ENCODE measurements at places on chromosomes 5 and 9.

DNA sequence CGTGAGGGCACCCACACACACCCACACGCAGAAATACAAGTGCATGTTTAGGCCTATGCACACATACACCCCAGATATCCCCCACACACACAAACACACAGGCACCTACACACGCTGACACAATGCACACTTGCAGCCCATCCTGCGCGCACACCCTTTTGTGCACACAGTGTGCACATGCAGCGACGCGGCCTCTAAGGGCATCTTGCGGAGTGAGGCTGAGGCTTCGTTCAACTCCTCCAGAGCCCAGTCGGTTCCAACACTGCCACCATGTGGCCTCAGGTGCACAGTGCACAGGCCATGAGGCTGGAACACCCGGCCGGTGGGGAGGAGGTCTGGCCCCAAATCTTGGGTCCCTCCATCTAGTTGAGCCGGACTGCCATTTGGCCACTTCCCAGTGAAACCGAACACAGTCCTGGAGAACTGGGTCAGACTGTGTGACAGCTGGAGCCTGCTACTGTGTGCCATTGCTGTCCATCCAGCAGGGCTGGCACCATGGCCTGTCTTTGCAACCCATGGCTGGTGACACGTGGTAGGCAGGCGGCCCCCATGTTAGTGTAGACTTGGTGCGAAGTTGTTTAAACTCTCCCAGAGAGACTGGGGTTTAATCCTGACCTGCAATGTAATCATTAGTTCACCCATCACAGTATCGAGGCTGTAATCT is 97.7 kb upstream of the MVB12B start:
- DNase-seq: peak; percentile 68

DNA sequence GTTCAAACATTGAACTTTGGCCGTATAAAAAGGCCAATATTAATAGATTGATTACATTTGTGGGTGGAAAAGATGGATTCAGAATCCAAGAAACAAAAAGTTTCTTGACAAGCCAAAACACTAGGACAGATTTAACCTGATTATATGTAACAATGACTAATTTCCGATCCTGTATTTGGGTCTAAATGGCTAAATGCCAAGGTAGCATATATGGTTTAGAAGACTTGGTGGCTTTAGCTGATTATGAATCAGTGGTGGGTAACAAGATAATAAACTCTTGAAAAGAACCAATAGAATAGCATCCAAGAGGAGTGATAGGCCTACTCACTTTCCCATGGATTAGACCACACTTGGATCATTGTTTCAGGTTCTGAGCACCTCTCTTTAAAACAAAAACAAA is 21.8 kb upstream of the ANP32B start:
- DNase-seq: no peak

DNA sequence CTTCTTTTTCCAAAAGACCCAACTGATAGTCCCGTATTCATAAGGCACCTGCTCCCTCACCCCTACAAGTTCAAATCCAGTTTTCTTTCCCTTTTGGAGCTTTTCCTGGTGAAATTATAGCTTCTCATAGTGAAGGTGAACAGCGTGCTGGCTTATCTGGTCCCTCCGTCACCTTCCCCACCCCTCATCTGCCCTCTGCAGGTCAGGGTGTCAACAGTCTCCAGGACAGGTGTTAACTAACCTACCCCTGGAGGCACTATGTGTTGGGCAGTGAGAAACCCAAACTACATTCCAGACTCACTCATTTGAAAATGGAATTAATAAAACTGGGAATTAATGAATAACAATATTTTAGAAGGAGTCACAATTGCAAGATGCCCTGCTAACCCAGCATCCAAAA is 109.0 kb upstream of the TAS2R1 start:
- DNase-seq: no peak

GRCh38 chr9:13586587-13587374 is 307.3 kb upstream of the MPDZ start:
- DNase-seq: no peak

DNA sequence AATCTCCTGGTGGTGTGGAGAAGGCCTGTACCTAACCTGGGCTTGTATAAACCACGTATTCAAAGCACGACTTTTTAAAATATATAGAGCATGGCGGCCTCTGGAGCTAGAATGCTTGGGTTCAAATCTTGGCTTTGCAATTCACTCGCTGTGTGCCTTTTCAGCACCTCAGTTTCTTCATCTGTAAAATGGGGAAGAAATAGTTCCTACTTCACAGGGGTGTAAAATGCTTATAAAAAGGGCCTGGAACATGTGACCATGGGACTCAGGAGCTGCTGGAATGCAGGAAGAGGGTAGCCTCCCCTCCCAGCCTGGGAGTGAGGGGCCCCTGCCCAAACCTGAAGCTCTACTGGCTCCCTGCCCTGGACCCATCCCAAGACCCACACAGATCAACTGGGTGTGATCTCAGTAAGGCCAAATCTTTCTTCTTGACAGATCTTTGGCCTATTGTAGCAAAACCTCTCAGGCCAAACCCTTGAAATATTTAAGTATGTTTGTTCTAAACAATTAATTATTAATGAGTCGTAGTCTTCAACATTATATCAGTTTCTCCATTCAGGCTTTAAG is 269.0 kb downstream of the ZSWIM6 start:
- no peak for DNase-seq

DNA sequence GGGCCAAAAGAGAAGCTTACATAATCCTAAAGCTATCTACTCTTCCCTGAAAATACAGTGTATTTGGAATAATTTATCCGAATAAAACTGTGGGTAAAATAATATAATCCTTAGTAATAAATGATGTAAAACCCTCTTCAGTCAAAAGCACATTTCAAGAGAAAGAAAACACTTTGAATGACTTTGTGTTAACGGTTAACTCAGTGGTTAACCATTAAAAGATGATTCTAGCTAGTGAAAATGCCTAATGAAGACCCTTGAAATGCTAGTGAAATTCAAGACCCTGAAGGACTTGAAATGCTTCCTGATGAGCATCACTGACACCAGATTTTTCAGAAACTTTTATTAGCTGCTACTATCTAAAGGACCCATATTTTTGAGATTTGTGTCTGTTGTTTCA is 70.7 kb downstream of the COX7C start:
- no peak for DNase-seq

GRCh38 chr5:41517909-41518308 is 7.5 kb upstream of the PLCXD3 start:
- DNase-seq: no peak

DNA sequence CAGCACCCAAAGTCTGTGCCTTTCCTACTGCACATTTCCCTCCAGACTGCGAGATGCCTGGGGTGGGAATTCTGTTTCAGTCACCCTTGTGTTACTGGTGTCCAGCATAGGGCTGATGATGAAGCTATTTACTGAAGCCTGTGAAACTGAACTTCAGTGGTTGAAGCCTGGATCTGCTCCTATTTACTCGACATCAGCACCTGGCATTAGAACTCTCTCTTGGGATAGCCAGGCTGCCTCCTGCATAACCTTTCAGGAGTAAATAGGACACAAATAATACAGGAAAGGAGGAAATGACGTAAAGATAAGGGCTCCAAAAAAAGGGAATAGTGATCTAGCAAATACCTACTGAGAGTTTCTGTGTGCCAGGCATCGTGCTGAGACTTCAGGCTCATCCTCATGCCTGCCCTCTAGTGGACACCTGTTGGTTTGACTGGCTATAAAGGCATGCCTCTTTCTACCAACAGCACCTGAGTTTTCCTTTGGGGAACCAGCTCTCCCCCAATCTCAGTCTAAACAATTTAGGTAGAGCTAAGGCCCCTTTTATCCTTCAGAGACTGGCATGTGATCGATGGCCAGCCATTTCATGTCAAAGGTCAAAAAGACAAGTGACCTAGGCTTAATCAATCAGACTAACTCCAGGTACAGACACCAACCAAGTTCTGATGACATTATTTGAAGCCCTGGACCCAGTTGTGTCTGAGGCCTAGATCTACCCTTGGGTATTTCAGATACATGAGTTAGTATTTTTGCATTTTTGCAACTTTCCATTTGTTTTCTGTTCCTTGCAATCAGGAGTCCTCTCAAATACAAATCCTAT is 192.1 kb upstream of the TRIM32 start:
- DNase-seq: peak; percentile 24

- DNase-seq: no peak
Observed at GRCh38 chr5:39426051-39426745, 1.4 kb upstream of the DAB2 start.

DNA sequence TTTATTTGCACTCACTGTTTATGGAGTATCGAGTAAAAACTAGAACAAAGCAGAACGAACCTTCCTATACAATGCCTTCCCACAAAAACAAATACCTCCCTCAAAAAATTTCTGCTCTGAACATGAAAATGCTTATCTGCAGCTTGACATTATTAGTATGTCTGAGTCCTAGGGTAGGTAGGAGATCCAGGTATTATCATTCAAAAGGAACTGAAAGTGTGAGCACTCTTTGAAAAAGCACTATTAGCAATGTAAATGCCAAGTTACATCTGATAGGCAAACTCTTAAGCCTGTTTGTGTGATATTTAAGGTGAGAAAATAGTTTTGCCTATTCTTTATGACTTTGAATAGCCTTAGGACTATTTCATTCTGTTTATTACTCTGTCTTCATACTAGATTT is 47.6 kb downstream of the ZSWIM6 start:
- DNase-seq: no peak

GRCh38 chr9:12819436-12820185 is 44.8 kb downstream of the LURAP1L start:
- DNase-seq: peak; percentile 29

GRCh38 chr5:95883185-95884016 is 60.9 kb upstream of the GLRX start:
- DNase-seq: no peak

GRCh38 chr9:698276-698675 is 143.2 kb upstream of the DMRT1 start:
- no peak for DNase-seq

DNA sequence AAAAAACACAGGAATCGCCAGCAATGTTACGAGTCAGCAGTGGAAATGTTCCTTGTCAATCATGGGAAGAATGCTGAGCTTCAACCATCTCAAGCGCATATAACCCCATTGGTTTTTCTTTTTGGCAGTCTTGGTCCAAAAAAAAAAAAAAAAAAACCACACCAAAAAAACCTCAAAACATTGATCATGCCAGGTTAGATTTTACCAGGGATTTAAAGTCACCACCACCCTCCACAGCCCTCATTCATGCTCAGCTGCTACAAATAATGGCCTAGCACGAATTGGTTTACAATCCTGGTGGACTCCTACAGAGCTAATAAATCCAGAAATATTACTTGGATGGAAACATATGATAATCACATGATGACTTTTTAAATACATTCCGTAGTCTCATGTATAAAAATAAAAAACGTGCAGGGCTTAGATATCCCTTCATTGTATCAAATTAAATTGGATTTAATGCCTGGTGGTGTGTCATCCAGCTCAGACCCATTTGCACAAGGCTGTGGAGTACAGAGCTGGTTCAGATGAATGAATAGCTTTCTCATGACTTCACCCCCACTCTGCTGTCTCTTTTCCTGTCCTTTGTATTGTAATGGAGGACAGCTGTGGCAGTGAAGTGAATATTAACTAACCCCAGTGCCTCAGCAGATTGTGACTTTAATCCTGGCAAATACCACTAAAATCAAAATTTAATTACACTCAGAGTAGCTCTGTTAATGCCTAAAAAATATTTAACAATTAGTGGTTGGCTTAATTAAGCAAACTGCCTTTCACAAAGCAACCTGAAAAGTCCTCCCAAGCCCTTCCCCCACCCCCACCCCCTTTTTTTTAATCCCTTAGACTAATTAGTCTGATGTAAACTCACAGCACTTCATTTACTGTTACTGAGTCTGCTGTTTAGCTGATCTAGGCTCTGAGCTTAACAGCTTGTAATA is 626.5 kb upstream of the ZNF608 start:
- DNase-seq: no peak

DNA sequence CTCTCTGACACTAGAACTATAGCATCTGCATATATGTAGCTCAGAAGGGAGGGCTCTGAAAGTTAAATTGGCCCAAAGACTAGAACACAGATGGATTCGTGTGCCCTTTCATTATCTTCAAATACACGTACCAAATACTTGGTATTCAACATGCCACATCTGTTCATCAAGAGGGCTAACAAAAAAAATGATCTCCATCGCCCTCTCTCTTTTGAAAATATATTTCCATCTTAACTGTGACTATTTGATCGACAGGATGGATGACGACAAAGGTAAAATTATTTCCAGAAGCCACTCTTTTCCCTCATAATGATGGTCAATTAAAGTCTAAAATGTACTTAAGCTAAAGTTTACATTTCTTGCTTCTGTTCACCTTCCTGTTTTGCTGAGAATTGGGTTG is 77.0 kb downstream of the SEMA6A start:
- DNase-seq: no peak

GRCh38 chr9:128927731-128928411 is 7.1 kb downstream of the PHYHD1 start:
- peak; percentile 9 for DNase-seq

DNA sequence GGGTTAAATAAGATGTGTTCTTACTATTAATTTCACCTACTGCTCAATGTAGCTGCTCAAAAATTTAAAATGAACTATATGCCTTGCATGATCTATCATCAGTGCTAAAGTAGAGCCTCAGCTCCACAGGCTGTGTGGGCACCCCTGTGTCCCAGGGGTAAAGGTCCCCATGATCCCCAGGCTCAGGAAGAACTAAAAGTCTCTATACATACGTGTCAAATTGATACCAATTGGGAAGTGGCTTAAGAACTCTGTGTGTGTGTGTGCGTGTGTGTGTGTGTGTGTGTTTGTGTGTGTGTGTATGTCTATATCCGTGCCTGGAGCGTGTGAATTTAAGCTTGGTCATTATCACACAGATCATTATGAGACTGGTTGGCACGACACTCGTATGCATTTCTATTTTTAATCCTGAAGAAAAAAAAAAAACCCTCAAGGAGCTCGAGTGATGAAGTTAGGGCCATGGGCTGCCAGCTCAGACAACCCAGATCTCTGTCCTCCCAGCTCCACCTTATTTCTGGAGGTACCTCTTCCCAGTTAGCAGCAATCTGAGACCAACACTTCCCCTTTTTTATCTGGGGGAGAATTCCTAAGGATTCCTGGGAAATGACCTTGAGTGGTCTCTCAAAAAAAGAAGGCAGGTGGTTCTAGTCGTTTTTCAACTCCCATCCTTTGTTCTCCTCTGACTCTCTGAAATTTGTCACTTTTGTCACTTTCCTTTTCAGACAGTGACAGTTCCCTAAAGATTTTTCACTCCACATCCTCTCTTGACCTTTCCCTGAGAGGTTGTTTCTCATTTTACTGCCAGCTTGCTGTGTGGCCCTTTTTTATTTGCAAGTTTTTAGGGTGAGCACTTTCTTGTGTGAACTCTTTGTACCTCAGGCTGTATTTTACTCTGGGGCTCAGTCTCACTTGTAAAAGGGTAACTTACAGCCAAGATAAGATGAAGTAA is 45.7 kb upstream of the CTXN3 start:
- DNase-seq: no peak

GRCh38 chr5:138952962-138953361 is 77.8 kb upstream of the LRRTM2 start:
- no peak for DNase-seq

- DNase-seq: no peak
Observed at GRCh38 chr9:33988219-33988890, 60.3 kb downstream of the UBAP2 start.

GRCh38 chr9:81598123-81598497 is 91.2 kb downstream of the TLE1 start:
- no peak for DNase-seq

All from inflammatory macrophage (primary cell).